Jurkat, Clone E6-1 (cell line): ENCODE measurements at places on chromosomes 13 and 19.
A peak's percentile ranks its signal among the peaks of the same experiment; 100 is the strongest.

DNA sequence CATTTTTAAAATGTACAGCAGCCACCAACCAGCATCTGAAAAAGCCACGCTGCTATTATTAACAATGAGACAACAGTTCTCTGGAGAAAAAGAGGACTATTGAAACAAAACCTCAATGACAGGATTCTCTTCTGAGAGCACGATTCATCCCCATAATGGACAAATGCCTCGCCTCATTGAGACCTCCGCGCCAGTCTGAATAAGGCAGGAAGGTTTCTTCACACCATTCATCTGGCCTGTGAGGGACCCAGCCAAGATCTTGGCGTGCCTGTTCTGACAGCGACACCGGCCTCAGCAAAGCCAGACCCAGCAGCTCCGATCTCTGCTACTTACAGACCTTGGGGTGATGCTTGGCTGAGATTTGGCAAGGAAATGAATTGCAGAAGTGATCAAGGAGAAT is 14.8 kb downstream of the SMIM7 start:
- DNase-seq: no peak

DNA sequence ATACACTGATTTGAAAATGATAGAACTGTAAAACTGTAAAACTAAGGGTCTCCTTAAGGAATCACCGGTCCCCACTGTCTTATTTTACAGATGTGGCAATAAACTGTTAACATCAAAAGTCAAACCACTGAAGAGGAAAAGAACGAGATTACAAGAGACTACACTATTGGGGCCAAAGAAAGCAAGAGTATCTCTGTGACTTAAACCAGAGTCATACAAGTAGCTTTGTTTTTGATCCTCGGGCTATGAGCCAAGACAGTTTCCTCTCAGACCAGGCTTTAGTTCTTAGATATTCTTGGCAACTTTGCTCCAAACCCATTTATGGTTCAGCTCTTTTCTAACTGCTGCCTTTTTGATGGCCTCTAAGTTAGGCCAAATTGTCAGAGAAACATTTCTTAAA is 113.8 kb downstream of the TBC1D4 start:
- DNase-seq: peak; percentile 61

DNA sequence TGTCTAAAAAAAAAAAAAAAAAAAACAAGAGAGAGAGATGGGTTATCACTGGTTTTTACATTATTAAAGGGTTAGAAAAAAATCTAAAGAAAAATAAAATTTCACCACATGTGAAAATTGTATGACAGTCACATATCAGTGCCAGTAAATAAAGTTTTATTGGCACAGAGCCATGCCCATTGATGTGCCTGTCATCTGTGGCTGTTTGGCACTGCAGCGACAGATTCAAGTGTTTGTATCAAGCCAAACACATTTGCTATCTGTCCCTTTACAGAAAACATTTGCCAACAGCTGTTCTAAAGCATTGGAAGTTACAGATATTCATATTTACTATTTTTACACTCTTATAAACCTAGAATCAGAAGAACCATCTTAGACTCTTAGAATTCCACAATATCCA is 16.3 kb downstream of the FCHO1 start:
- DNase-seq: no peak

- DNase-seq: no peak
Observed at GRCh38 chr13:45928843-45929242, 77.3 kb upstream of the SIAH3 start.

DNA sequence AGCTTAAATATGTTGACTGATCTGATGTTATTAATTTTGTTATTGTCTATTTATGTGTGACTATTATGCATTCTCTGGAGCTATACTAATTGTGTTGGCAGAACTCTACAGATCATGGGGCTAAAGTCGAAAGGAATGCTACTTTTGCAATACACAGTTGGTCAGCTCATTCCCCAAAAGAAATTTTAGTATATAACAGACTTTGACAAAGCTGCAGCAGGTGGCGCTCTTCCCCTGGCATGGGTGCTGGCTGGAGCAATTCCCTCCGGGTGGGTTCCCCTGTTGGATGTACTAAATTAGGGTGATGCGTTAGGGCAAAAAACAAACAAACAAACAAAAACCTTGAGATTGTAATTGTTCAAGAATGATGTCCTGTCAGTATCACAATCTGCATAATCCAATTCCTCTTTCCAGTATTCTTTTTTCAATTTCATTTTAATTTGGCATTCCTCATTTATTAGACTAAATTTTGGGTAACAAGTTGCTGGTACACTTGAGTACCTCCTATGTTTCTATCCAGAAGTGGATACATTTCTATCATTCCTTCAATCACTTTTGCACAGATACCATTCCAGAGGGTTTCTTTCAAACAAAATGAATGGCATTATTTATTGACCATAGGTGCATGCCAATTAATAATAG is 322.8 kb upstream of the EDNRB start:
- peak; percentile 8 for DNase-seq

DNA sequence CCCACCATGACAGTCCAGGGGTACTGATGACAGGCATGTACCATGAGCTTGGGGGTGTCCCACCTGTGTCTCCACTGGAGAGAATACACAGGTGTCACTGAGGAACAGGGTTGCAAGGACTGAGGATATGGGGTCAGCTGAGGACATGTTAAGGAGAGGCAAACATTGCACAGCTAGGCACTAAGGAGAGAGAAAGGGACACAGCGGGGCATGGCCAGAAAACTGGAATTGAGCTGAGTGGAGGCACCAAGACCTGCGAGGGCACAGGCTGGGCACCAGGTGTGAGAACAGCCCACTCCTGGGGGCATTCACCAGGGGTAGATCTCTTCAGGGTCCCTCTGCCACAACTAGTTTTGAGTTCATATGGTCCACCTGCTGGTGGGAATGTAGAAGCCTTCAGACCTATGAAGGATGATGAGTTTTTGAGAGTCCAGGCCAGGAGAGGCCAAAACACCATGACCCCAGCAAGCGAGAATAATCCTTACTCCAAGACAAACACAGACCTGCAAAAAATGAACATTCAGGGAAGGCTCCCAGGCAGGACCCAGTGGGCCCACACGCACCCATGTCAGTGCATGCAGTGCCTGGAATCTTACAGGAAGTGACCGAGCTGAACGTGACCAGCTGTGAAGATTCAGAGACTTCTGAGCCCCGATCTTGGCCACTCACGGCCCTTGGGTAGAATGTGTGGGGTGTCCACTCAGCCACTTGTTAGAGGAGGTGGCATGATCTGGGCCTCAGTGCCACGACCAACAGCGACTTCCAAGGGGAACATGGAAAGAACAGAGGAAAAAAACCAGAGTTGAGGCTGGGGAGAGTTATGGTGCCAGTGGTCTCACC is 1.4 kb upstream of the ZNF584 start:
- no peak for DNase-seq

DNA sequence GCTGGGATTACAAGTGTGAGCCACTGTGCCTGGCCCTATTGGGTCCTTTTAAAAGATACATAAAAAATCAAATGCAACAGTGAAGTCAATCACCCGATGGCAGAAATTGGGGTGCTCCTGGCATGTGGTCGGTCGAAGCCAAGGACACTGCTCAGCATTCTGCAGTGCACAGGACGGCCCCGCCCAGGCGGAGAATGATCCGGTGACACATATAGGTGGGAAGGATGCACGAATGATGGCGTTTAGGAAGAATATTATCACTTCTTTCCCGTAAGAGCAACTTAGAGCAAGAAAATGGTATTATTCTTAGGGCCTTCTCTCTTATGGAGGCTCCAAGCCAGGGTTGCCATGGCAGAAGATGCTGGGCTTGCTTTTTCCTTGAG is 3.2 kb upstream of the GP6 start:
- DNase-seq: no peak

DNA sequence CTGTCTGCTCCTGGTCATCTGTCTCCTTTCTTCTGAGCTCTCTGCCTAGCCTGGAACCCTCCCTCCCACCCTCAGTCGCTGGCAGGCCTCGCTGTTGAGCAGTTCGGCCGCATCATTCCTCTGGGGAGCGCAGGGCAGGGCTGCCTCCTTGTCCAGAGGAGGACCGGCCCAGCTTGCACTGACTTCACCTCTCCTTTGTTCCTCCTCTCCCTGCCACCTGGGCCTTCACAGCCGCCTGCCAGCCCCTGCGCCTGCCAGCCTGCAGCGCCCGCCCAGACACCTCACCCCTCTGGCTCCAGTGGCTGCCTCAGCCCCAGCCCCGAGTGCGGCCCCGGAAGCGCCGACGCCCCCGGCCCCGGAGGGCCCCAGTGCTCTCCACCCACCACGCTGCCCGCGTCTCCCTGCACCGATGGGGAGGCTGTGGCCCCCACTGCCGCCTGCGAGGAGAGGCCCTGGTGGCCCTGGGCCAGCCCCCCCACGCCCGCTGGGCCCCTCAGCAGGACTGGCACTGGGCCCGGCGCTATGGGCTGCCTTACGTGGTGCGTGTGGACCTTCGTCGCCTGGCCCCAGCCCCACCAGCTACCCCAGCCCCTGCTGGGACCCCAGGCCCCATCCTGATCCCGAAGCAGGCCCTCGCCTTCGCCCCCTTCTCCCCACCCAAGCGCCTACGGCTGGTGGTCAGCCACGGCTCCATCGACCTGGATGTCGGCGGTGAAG is 7.2 kb downstream of the KMT5C start:
- no peak for DNase-seq

DNA sequence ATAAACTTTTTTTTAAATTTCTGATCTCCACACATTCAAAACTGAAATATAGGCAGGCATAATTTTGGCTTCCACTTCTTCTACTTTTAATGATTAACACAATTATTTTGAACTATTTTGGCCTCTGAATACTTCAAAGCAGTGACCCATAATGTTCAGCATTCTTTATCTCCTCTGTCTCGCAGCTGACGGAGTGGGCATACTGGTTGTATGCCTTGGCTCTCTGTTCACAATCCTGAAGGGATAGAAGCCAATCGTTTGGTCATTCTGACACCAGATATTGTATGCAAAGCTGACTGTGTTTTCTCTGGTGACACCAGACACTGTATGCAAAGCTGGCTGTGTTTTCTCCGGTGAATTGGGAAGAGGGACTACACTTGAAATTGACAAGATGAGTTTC is 833.0 kb downstream of the EFNB2 start:
- no peak for DNase-seq

DNA sequence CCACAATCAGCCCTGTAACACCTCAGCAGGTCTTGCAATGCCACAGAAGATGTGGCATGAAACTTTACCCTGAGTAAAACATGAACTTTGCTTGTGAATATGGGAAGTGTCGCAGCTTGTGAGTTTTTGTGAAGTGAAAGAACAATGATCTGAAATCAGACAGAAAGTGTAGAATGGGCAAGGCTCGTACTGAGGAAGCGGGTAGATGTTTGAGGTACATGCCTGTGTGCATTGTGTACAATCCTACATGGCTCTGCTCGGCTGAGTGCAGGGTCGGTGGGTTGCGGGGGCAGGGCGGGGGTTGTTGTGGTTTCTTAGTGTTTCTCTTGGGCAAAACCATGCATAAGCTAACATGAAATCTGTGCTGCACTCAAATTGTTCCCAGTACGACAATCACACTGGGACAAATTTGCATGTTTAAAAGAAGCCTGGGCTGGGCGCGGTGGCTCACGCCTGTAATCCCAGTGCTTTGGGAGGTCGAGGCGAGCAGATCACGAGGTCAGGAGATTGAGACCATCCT is 1.1 kb downstream of the NLRP13 start:
- no peak for DNase-seq

DNA sequence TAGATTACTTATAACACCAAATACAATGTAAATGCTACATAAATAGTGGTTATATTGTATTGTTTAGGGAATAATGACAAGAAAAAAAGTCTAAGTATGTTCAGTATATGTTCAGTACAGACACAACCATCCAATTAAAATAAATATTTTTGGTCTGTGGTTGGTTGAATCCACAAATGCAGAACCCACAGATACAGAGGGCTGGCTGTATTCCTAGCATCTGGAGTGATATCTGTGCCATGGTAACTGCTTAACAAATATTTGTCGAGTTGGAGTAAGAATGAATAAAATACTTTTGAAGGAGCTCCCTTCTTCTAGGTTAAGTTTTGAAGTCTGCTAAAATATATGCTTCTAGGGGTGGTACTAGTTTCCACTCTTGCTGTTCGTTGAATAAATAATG is 241.0 kb downstream of the KLF5 start:
- no peak for DNase-seq

DNA sequence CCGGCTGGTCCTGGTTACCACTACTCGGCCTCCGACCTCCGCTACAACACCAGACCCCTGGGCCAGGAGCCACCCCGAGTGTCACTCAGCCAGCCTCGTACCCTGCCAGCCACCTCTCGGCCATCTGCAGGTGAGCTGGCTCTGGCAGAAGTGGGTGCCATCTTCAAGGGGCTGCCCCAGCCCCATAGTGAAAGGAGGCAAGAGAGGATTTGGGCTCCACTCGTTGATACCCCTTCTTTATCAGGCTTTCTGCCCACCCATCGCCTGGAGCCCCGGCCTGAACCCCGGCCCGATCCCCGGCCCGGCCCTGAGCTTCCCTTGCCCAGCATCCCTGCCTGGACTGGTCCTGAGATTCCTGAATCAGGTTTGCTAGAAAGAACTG is 7.1 kb downstream of the LTBP4 start:
- no peak for DNase-seq

DNA sequence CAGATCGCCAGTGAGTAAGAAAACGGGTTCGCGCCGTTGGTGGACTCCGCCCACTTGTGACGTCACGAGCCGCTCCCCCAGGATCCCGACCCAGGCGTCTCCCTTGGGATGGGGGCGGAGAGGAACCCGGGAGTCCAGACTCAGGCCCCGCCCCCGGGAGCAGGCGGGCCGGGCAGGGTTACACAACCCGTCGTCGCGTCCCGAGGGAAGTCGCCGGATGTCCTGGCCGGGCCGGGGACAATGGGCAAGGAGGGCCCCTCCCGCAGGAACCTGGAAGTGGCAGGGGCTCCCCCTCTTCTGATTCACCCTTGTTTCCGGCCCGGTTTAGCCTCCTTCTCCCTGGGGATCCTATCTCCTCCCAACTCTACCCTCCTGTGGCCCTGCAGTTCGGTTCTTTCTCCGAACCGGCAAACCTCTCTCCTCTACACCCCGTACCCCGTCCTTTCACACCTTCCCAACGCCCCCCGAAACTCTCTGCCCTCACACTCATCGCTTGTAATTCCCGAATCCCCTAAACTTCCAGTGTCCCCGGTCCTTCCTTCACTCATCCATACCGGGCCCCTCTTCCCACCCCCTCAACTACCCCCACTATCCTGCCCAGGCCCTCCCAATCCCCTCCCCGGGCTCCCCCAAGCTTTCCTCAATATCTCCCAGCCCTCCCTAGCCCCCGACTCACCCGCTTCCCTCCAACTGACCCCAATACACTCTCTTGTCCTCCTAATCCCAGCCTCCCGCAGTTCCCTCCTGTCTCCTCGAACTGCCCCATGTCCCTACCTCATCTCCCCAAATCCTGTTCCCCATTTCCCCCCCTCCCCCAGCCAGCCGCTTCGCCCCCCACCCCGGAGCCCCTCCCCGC is 20.0 kb upstream of the ERCC1 start:
- no peak for DNase-seq
